HCEC 1CT (cell line): ENCODE measurements at places on chromosomes 7 and 10.

DNA sequence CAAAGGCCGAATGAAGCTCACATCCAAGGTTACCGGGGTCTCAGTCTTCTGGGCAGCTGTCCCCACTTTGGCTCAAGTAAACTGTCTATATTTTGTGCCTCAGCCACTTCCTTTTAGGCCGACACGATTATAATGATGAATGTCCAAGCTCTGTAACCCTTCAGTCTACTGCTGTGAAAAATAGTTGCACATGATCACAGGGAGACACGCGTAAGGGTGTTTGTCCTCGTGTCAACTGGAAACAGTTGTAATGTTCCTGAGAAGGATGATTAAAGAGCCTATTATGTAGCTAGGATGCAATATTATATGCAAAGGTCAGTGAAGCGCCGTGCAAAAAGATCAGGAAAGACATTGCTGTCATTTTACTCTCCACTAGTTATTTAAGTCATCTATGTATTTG lies 559.9 kb downstream of the SDK1 start:
- DNase-seq, result no peak

GRCh38 chr7:90172121-90172520 lies 17.9 kb downstream of the STEAP1 start:
- no peak for DNase-seq

- no peak for DNase-seq
Measured at GRCh38 chr7:131031099-131031868, 296.4 kb upstream of the MKLN1 start.

- DNase-seq, result no peak
Measured at GRCh38 chr10:124181656-124182055, 88.3 kb upstream of the CHST15 start.

GRCh38 chr7:92834507-92835260 lies 1.7 kb downstream of the CDK6 start:
- DNase-seq, result no peak

DNA sequence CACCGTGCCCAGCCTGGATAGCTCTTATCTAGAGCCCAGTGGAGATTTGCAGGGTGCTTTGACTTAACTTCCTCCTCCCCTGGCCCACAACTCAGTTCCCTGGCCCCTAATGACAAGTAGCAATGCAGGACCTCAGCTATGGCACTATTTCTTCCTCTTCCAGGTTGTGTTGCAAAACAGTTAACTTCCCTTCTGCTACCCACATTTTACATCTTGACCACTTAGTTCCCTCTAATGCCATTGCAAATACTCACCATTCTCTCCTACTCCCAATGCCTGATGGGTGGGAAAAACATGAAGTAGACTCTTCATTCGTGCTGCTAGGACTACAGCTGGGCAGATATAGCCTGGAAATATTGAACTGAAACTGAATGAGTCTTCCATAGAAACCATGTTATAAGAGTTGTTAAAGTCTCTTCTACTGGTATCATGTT lies 39.1 kb upstream of the FGL2 start:
- no peak for DNase-seq

DNA sequence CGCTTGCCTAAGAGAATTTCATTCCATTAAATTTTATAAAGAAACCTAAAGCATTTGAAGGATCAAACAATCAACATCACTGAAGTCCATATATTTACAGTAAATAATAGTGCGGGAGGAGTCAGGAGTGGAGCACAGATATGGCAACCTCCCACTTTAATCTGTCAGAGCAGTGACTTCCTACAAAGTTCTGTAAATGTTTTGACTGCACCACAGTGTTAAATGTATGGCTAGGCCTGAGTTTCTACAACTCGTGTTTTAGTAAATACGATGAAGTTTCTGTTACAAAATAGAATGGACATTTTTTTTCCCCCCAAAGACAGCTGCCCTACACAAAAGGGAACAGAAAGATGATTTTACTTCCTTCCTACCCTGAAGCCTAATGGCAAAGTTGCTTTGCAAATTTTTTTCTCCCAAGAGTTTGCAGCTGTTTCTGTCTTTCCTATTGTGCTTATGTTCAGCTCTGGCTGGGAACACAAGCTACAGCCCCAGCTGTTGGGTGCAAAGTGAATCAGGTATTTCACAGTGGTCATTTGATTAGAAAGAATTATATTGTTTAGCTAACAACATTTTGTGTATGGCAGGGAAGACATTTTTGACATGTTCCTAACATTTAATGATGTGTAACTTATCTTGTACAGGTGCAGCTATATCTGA lies 62.1 kb downstream of the MET start:
- no peak for DNase-seq

- no peak for DNase-seq
Measured at GRCh38 chr7:45130910-45131309, 19.4 kb upstream of the TBRG4 start.

GRCh38 chr7:101754424-101755159 lies 62.8 kb upstream of the CUX1 start:
- DNase-seq, result peak; percentile 15

DNA sequence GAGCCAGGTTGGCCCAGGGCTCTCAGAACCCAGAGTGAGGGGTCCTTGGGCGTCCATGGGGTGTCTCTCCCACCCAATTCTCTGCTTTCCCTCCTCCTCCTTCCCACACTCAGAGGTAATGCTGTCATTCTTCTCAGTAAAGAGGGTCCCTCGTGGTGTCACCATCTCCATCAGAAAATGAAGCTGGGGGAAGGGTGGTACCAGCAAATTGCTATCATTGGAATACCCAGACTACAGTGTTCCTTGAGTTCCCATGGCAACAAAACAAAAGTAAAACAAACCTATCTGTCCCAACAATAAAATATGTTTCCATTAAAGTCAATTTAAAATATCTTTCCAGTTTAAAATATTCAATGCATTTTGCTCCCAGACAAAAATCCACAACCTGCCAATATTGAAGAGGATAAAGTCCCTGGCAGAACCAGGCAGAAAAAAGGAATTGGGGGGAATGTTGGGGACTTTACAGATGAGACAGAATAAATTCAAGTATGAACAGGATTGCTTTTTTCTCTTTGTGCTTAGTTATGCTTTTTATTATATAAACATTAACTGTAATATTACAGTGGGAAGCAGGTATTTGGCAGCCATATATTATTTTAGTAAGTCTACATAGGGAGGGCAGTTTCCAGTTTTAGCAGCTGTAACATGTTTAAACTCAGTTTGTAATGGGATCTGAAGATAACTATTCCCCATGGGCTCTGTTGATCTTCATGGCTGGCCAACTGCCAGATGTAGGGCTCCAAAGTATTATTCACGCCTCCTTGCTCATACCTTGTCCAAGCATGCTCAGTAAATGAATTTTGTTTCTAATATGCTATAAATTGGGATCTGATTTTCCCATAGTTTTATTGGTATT lies 182.1 kb downstream of the ARID5B start:
- DNase-seq, result peak; percentile 84

- DNase-seq, result no peak
Measured at GRCh38 chr7:33762151-33762910, 143.0 kb upstream of the BMPER start.

- no peak for DNase-seq
Measured at GRCh38 chr7:120218712-120219111, 54.3 kb upstream of the KCND2 start.

GRCh38 chr10:91761721-91762120 lies 36.5 kb upstream of the TNKS2 start:
- DNase-seq, result no peak

DNA sequence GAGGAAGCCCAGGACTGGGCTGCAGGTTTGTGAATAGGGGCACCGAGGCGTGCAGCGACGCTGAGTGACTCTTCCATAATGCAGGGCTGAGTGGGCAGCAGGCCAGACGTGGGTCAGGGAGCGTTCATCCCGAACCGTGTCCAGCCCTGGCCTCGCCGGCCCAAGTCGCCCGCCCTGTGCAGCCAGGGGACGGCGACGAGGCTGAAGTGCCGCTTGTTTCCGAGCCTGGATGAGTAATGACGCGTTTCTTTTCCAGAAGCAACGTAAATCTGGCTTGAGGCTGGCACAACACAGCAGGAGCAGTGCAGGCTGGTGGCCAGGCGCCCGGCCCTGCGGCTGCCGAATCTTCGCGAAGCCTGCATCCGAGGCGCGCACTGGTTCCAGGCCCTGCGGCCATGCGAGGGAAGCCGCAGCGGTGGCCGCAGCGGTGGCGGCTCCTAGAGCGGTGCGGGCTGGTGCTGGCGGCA lies 74.0 kb upstream of the SEC61G start:
- no peak for DNase-seq

GRCh38 chr10:84499846-84500245 lies 171.5 kb downstream of the CCSER2 start:
- no peak for DNase-seq

DNA sequence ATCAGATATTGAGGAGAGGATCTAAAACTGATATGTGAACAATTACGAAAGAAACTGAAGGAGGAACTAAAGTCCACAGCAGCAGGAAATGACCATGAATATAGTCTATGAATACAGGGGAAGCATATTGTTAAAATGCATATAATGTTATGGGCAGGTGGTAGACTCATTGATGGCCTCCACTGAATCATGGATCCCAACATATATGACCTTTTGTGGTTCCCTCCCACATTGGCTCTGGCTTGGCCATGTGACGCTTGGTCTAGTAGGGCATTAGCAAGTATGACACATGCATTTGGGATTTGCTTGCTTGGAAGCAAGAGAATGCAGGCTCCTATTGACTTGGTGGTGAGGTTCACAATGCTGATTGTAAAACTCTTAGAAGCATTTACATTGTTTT lies 55.2 kb upstream of the RAB18 start:
- DNase-seq, result peak; percentile 83

GRCh38 chr10:58157076-58157766 lies 110.5 kb downstream of the IPMK start:
- peak; percentile 96 for DNase-seq

DNA sequence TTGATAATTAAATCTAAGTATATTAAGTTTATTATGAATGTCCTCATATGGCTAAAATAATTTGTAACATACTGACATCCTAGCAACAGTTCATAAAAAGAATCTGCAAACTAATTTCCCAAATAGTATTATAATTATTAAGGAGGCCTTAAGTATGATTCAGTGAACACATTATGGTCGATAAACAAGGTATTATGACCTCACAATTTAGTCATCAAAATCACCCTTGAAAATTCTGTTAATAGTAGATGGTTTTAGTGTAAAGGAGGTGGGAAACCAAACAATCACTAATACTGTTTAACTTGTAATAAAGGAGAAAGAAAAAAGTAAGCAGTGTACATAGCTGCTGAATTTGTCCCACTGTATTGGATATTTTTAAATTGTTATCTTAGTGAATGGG lies 2.1 kb downstream of the ETV1 start:
- peak; percentile 35 for DNase-seq

DNA sequence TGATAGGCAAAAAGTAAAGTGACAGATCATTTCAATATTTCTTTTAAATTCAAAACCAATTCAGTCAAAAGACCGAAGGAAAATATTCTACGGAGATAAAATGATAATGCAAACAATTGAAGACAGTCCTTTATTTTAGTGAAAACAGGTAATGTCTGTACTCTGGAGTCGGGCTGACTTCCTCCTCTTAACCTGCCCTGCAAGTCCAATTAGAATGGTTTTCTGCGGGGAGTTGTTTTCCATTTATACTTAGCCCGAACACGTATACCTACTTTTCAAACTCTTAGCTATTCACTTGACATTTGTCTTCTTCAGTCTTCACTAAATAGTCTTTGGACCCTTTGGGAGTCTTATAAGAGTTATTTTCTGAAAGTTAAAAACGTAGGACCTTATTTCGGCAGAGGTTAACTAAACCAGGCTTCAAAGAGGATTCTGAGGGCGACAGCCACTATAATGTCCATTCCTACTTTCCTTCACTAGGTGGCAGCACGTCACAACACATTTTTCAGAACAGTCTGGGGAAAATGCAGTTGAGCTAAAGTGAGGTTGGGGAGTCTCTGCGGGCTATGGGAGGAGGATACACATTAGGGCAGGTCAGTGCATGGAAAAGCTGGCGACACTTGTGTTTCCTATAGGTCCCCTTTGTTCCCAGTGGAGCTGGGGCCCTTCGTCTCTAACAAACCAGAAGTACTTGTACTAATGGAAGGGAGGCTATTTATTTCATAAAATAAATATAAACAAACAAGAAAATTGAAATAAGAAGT lies 472.0 kb downstream of the KCNMA1 start:
- DNase-seq, result peak; percentile 67

GRCh38 chr10:80739328-80739727 lies 201.6 kb downstream of the SH2D4B start:
- no peak for DNase-seq

GRCh38 chr7:5183155-5183554 lies 6.9 kb upstream of the WIPI2 start:
- DNase-seq, result no peak

GRCh38 chr10:63634488-63635065 lies 113.4 kb downstream of the REEP3 start:
- no peak for DNase-seq

- peak; percentile 5 for DNase-seq
Measured at GRCh38 chr10:95741807-95742467, 14.0 kb upstream of the ENTPD1 start.

- no peak for DNase-seq
Measured at GRCh38 chr10:13740461-13740860, 153.7 kb downstream of the PRPF18 start.
